ENCODE measurements at places on chromosomes 2 and 18.

DNA sequence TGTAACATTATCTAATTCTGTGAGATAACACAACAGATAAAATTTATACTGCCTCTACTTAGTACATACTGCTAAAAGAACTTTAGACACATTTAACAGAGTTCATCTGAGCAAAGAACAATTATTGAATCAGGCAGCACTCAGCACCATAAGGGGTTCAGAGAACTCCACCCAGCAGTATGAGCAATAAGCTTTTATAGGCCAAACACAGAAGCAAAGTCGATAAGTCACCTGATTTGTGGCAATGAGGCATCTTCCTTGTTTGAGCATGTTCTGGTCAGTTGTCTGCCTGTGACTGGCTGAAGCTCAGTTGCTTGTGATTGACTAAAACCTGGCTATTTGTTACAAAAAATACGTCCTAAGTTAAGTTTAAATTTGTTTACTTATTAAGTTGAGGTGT, 746.1 kb upstream of the DDX18 start:
- H3K36me3 ChIP-seq: no peaks in the 10 kb centered on the region
- no peaks in the 10 kb centered on the region for H3K27me3 ChIP-seq
- no peak overlapping the region for H3K27ac ChIP-seq
- no peak for DNase-seq
- H3K4me3 ChIP-seq: no peak overlapping the region

GRCh38 chr2:242020196-242021004, 150.9 kb downstream of the RTP5 start:
- peaks cover 27% of the 10 kb centered on the region for H3K27me3 ChIP-seq
- H3K4me3 ChIP-seq: no peak overlapping the region
- DNase-seq: no peak
- H3K36me3 ChIP-seq: no peaks in the 10 kb centered on the region

DNA sequence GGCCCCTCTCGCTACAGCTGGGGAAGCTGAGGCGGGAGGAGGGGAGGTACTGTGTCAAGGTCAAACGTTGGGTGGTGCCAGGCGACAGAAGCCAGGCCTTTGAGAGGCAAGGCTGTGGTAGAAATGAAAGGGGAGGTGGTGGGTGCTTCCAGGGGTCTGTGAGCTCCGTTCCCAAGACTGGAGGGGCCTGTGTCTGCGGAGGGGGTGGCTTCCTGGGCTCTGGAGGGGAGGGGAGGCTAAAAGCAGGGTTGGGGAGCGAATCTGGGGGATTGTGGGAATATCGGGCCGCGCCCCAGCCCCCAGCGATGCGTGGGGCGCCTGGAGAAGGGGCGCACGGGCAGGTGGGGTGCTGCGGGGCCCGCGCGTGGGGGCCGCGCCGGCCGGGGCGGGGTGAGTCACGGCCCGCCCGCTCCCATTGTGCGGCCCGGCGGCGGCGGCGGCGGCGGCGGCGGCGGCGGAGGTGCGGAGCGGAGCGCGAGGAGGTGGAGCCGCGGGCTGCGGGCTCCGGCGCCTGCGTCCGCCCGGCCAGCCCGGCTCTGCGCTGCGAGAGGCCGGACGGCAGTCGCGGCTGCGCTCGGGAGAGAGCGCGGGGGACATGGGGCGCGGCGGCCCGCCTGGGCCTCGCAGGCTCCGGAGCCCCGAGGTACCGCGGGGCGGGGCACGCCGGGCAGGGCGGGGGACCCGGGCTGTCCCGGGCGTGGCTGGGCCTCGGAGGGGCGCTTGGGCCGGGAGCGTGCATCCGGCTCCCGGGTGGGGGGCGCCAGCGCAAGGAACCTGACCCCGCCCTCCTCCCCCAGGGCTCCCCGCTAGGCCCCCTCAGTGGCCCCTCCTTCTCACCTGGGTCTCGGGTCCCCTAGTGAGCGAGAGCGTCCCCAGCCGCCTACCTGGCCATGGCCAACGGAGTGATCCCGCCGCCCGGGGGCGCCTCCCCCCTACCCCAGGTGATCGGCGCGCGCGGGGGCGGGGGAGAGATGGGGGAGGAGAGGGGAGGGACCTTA, at the start of gene SLC4A3:
Gene SLC4A3, plus strand, starts transcription at position 528 of the 998 bp plus-strand sequence. Its CDS starts 363 bp downstream, at position 891.
- H3K27me3 ChIP-seq: peaks cover 74% of the 10 kb centered on the region
- no peak within 1 kb of the TSS for H3K27ac ChIP-seq
- peak within 1 kb of the TSS; percentile 65 for H3K4me3 ChIP-seq
- no peak for DNase-seq

DNA sequence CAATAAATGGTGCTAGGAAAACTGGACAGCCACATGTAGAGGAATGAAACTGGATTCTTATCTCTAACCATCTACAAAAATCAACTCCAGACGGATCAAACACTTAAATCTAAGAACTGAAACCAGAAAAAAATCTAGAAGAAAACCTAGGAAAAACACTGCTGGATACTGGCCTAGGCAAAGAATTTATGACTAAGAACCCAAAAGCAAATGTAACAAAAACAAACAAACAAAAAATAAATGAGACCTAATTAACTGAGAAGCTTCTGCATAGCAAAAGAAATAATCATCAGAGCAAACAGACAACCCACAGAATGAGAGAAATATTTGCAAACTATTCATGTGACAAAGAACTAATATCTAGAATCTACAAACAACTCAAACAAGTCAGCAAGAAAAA, 314.0 kb upstream of the REV1 start:
- no peak for DNase-seq
- H3K4me3 ChIP-seq: no peak overlapping the region
- no peak overlapping the region for H3K27ac ChIP-seq
- H3K4me1 ChIP-seq: no peaks in the 10 kb centered on the region

- no peak overlapping the region for H3K4me3 ChIP-seq
- no peaks in the 10 kb centered on the region for H3K36me3 ChIP-seq
- no peaks in the 10 kb centered on the region for H3K27me3 ChIP-seq
- H3K4me1 ChIP-seq: no peaks in the 10 kb centered on the region
These were observed 47.7 kb upstream of the PLB1 start for GRCh38 chr2:28447943-28448792.

DNA sequence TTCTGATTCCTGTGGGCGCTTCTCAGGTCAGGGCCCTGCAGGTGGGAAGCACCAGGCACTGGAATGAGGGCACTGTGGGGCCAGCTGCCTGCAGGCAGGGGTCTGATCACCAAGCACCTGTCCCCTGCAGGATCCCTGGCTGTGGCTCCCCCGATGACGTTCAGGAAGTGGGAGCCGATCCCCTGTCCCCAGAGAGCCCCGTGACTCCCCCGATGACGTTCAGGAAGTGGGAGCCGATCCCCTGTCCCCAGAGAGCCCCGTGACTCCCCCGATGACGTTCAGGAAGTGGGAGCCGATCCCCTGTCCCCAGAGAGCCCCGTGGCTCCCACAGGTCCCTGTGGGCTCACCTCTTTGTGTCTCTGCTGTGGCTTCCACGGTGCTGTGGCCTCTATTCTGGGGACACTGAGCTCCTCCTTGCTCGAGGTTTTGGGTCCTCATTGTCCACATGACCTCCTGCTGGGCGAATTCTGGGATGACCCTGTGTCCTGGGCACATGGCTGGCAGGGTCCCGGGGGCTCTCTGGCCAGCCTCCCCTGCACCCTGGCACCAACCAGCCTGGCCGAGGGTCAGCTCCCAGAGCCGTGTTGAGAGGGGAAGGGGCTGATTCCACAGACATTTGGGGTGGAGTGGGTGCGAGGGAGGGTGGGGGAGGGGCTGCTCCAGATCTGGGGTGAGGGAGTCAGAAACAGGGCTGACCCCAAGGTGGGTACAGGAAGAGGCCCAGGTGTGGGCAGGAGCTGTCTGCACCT, 4.8 kb downstream of the NEU4 start:
- H3K27ac ChIP-seq: no peak overlapping the region
- peak; percentile 30 for DNase-seq
- no peaks in the 10 kb centered on the region for H3K27me3 ChIP-seq
- H3K4me1 ChIP-seq: no peaks in the 10 kb centered on the region
- H3K36me3 ChIP-seq: no peaks in the 10 kb centered on the region
- no peak overlapping the region for H3K4me3 ChIP-seq

DNA sequence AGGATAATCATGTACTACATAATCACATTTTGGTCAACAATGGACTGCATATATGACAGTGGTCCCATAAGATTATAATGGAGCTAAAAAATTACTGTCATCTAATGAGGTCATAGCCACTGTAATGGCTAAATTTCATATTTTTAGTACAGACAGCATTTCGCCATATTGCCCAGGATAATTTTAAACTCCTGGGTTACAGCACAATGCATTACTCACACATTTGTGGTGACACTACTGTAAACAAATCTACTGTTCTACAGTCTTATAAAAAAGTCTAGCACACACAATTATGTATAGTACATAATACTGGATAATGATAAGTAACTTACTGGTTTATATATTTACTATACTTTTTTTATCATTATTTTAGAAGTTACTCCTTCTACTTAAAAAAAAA, 12.8 kb downstream of the EIF2AK2 start:
- no peak for DNase-seq
- no peaks in the 10 kb centered on the region for H3K4me1 ChIP-seq
- peaks cover 55% of the 10 kb centered on the region for H3K36me3 ChIP-seq
- no peaks in the 10 kb centered on the region for H3K27me3 ChIP-seq
- no peak overlapping the region for H3K4me3 ChIP-seq

DNA sequence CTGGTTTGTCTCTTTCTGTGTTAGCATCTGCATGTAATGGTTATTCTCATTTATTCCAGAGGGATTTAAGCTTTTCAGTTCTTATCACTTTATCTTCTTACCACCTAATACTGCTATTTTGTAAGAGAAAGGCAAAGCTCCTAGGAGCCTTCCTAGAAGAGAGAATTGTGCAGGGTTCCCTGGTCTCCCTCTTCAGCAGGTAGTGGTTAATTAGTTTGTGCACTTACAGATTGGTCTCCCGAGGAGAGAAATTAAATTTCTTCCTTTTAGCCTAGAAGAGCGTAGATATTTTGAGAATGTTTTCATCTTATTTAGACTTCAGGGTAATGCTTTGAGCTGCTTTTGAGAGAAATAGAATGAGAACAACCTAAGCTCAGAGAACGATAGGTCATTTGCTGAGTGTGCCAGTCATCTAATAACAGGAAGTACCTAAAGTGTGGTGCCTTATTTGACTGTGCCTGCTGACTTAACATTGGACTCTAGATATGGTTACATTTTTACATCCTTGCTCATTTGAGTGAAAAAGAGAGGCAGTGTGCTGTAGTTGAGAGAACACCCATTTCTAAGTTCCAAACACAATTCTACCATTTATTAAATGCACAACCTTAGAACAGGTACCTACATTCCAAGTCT, 651.4 kb downstream of the STK39 start:
- H3K4me1 ChIP-seq: no peaks in the 10 kb centered on the region
- H3K4me3 ChIP-seq: no peak overlapping the region
- no peaks in the 10 kb centered on the region for H3K36me3 ChIP-seq
- H3K27ac ChIP-seq: no peak overlapping the region
- DNase-seq: no peak
- no peaks in the 10 kb centered on the region for H3K27me3 ChIP-seq

- no peak overlapping the region for H3K27ac ChIP-seq
- H3K4me3 ChIP-seq: no peak overlapping the region
- no peaks in the 10 kb centered on the region for H3K27me3 ChIP-seq
These were observed 11.3 kb upstream of the DPP4 start for GRCh38 chr2:162085090-162085891.

GRCh38 chr2:25229279-25230197, 61.2 kb upstream of the POMC start:
- H3K27ac ChIP-seq: no peak overlapping the region
- H3K27me3 ChIP-seq: no peaks in the 10 kb centered on the region
- peaks cover 31% of the 10 kb centered on the region for H3K36me3 ChIP-seq
- DNase-seq: no peak
- peaks cover 4% of the 10 kb centered on the region for H3K4me1 ChIP-seq

DNA sequence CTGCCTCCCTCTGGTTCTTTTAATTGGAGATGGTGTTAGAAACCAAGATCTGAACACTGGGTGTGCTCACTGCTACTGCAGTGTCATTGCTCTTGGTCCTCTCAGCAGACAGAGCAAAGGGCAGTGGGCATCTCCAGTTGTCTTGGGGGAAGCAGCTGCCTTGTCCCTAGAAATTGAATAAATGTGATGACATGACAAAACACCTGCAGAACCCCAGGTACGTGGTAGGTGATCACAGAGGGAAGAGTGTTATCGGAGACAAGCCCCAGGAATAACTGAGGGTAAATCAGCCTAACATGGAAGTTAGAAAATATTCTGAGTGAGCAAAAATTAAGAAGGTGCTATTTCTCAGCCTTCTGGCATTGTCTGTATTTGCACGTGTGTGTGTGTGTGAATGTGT, 311.9 kb upstream of the HDAC4 start:
- no peaks in the 10 kb centered on the region for H3K36me3 ChIP-seq
- no peak overlapping the region for H3K4me3 ChIP-seq
- DNase-seq: no peak
- H3K4me1 ChIP-seq: no peaks in the 10 kb centered on the region
- H3K27ac ChIP-seq: no peak overlapping the region

DNA sequence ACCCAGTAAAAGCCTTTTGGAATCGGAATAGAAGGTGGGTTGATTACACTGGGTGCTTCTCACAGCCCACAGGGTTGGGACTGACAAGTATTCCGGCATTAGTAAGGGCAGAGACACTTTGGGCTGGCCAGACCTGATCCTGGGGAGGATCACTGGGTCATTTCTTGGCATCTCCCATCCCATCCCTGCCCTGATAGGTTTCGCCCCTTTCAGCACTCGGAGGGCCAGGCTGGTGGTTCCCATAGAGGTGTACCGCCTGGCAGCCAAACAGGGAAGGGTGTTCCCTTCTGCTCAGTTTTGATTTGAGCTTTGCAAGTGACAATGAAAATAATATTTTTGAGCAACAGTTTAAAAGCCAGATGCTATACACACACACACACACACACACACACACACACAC, 37.3 kb downstream of the CYP1B1 start:
- H3K4me1 ChIP-seq: peaks cover 8% of the 10 kb centered on the region
- H3K36me3 ChIP-seq: no peaks in the 10 kb centered on the region
- DNase-seq: no peak
- no peak overlapping the region for H3K4me3 ChIP-seq
- peak overlapping the region; percentile 77 for H3K27ac ChIP-seq

DNA sequence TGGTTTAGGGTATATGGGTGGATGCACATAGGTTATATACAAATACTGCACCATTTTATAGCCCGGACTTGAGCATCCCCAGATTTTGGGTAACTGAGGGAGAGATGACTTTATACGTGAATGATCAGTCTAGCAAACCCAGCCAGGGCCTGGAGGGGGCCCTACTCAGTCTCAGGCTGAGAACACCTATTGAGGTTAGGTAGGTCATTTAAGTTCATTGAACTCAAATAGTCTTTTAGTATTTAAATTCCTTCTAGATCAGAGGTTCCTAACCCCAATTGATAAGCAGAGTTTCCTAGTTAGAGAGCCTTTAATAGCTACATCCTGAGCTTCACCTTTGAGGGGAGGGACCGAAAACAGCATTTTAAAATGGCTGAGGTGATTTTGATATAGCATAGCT, 487.0 kb downstream of the DCC start:
- no peak overlapping the region for H3K27ac ChIP-seq
- no peaks in the 10 kb centered on the region for H3K36me3 ChIP-seq
- H3K27me3 ChIP-seq: no peaks in the 10 kb centered on the region
- H3K4me1 ChIP-seq: no peaks in the 10 kb centered on the region

DNA sequence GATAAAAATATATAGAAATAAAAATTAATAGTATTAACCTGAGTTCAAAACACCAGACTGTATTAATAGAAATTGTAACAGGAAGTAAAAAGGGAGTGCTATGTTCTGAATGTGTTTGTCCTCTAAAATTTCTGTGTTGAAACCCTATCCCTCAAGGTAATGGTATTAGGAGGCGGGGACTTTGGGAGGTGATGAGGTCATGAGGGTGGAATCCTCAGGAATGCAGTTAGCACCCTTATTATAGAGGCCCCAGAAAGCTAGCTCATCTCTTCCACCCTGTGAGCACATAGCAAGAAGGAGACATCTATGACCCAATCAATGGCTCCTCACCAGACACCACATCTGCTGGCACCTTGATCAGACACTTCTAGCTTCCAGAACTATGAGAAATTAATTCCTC, 124.5 kb downstream of the CMPK2 start:
- H3K36me3 ChIP-seq: no peaks in the 10 kb centered on the region
- no peak overlapping the region for H3K27ac ChIP-seq
- H3K27me3 ChIP-seq: no peaks in the 10 kb centered on the region
- no peak overlapping the region for H3K4me3 ChIP-seq

Data from thymus (tissue), 14 donors.